ENCODE measurements at places on chromosomes 11 and 22.

DNA sequence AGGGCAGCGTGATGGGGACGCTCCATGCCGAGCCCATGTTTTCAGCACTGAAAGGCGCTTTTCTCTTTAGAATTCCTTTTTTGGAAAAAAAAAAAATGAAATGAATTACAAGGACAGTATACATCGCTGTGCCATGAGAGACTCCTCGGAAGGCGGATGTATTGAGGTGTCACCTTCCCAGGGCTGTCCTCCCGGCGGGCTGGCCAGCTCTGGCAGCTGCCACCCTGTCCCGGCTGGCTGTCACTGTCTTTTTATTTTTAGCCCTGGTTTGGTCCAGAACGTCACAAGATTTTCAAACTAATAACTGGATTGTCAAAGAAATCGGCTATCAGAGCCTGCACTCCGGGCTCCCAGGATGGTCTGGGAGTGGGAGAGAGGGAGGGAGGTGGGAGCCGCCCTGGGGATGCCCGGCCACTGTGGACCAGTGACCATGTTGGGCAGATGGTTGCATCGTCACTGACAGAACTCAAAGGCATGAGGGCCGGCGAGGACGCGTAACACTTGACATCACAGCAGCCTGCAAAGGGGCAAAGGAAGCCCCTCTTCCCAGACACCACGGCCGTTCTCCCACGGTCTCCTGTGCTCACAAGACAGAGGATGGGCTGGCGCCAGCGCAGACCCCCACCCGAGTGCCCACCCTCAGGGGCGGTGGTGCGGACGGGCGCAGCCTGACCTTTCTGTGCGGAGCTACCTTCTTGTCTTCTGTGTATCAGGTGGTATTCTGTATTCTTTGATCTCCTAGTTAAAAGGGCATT, 392.9 kb downstream of the TBC1D22A start:
- no peak for DNase-seq

GRCh38 chr22:20865875-20866445, 7.2 kb downstream of the SNAP29 start:
- no peak for DNase-seq

- DNase-seq, result no peak
These were observed 88.5 kb upstream of the FIBIN start for GRCh38 chr11:26905368-26905767.

DNA sequence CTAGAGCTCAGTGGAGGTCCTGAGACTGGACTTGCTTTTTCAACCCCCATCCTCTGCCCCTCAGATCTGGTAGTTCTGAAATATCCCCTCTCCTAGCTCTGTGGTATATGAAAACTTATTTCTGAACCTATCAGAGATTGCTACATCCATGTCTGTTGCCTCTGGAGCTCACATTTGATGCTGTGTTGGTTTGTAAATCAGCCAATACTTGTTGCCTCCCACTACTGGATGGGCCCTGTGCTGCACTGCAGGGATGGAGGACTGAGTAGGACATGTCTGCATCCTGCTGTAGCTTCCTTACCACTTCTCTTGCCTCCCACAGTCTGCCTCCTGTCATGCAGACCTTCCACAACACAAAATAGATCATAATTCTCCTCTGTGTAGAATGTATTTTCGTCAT, 5.2 kb downstream of the OLFML1 start:
- DNase-seq, result no peak

GRCh38 chr11:69823641-69824265, 4.5 kb upstream of the FGF3 start:
- no peak for DNase-seq

- DNase-seq, result no peak
These were observed 485.3 kb downstream of the TBC1D22A start for GRCh38 chr22:47247579-47248240.

GRCh38 chr22:20180640-20181039, 29.8 kb upstream of the CCDC188 start:
- DNase-seq, result no peak

GRCh38 chr22:42353883-42354727, 78.1 kb downstream of the NFAM1 start:
- DNase-seq, result no peak

- no peak for DNase-seq
These were observed 1.3 kb downstream of the CTSW start for GRCh38 chr11:65880844-65881421.

- no peak for DNase-seq
These were observed 248.8 kb downstream of the RAB38 start for GRCh38 chr11:87926250-87926970.

DNA sequence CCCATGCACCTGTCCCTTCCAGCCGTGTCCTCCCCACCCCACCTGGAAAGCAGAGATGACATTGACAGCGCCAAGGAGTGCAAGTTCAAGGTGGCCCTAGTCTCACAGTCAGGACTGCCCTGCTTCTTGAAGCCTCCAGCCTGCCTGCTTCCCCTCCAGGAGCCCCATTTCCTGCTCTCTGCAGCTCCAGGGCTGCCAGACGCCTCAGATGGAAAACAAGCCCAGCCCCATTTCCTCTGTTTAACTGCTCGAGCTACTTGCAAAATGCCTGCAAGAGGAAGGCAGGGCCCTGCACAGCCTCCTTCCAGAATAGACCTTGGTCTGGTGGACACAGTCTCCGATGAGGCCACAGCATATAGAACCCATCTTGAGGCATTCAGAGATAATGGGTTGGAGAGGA, 5.0 kb upstream of the DGKZ start:
- no peak for DNase-seq

GRCh38 chr11:71451596-71452198, 1.3 kb upstream of the NADSYN1 start:
- DNase-seq, result peak; percentile 54

Data from iPS DF 6.9 (cell line).